ENCODE measurements at places on chromosomes 16 and 17. TPM values are rescaled to one million over a fixed set of nuclear protein-coding genes. Genes with fewer than 3 reads are reported as not detected.
A peak's percentile ranks its signal among the peaks of the same experiment; 100 is the strongest.

GRCh38 chr17:80303824-80304223 lies 43.2 kb downstream of the RNF213 start:
- no peak for DNase-seq

DNA sequence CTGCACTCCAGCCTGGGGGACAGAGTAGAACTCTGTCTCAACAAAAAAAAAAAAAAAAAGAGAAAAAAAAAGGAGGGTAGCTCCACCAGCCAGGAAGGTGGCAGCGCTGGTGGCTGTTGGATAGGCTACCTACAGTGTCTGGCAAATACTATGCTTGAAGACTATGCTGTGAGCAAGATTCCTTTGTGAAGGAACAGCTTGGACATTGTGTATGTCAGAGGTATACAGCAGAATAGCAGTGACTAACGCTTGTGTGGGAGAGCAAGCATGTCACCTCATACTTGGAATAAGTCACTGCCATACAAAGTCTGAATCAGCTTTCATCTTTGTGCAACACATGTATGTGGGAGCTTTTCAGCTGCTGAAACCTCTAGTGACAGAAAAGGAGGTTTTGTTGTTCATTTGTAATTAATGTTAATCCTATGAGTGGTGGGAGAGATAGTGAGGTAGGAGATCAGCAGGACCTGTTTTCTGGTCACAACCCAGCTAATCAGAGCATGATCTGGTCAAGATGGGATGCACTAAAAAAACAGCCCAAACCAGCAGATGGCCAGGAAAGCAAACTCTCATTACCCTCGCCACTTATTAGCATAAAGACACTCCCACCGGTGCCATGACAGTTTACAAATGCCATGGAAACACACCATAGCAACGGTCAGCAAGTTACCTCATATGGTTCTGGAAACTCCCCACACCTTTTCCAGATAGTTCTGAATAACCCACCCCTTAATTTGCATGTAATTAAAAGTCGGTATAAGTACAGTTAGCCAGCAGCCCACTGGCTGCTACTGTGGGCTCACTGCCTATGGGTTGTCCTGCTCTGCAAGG lies 6.8 kb upstream of the ITGAD start:
- DNase-seq, result peak; percentile 40

DNA sequence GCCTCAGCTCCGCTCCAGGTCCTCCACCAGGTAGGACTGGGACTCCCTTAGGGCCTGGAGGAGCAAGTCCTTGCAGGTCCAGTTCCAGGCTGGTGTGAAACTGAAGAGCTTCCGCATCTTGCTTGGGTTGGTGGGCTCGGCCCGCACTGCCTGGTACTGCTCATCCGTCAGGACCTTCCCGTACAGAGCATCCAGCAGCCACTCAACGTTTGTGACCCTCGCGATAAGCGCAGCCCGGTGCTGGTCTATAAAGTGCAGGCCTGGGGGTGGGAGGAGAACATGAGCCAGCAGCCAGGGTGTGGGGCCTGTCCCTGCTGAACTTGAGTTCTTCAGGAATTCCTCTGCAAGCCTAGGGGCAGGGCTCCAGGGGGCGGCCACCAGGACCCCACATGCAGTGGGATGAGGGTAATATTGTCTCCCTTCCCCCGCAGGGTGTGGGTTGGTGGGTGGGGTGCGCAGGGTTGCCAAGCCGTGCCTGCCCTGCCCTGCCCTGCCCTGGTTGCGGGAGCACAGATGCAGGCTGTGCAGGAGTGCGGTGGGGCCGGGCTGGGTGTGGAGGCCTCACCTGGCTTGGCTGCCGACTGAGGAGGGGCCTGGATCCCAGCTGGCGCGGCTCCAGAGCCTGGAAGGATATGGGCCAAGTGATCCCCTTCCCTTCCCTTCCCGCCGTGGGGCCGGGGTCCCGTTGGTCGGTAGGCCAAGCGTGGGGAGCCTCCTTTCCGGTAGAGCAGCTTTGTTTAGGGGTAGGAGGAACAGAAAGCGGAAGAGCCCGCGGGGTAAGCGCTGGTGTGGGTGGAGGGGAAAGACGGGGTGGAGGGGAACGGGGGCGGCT lies 762 bp downstream of the PYCARD start:
- no peak for DNase-seq

GRCh38 chr16:47631131-47631530 lies 170.0 kb downstream of the PHKB start:
- DNase-seq, result no peak

Gene SPNS3
- not detected for total RNA-seq

Gene CLEC10A
- not detected for total RNA-seq

Gene DNAI2
- not detected for total RNA-seq

Data from LHCN-M2 (cell line).